ENCODE measurements at places on chromosomes 2 and 18. TPM values are rescaled to one million over a fixed set of nuclear protein-coding genes. Genes with fewer than 3 reads are reported as not detected.

The RFTN2 gene
- polyA plus RNA-seq, result 0.09 TPM

DNA sequence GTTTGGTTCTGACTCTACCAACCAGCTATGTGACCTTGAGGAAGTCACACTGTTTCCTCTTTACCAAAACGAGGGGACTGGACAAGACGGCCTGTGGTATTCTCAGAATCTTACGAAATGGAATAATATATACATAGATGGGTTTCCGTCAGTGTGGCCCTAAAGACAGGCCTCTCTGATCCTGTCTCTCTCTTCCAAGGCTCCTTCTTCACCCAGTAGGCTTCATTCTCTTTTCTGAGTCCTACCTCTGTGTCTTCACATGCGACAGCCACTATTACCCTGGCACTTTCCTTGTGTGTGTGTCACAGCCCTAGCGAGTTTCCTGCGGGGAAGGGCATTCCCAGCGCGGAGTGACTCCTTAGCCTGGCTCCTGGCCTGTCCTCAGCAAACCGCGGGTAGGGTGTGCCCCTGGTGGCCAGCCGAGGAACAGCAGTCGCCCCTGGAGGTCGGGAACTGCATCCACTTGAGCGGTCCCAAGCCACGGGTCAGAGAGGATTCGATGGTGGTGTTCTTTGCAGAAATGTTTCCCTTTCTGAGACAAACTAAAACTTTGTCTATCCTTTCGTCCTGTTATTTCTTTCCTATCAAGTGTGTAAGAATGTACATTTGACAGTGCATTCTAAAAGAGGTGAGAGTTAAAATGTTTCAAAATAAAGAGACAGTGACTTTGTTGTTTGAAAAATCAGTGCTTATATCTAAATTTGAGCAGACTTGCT, 63.3 kb downstream of the RAB31 start:
- no peak overlapping the region for H3K4me3 ChIP-seq
- no peak overlapping the region for H3K27ac ChIP-seq
- H3K27me3 ChIP-seq, result no peaks in the 10 kb centered on the region
- no peak for DNase-seq
- H3K4me1 ChIP-seq, result no peaks in the 10 kb centered on the region

DNA sequence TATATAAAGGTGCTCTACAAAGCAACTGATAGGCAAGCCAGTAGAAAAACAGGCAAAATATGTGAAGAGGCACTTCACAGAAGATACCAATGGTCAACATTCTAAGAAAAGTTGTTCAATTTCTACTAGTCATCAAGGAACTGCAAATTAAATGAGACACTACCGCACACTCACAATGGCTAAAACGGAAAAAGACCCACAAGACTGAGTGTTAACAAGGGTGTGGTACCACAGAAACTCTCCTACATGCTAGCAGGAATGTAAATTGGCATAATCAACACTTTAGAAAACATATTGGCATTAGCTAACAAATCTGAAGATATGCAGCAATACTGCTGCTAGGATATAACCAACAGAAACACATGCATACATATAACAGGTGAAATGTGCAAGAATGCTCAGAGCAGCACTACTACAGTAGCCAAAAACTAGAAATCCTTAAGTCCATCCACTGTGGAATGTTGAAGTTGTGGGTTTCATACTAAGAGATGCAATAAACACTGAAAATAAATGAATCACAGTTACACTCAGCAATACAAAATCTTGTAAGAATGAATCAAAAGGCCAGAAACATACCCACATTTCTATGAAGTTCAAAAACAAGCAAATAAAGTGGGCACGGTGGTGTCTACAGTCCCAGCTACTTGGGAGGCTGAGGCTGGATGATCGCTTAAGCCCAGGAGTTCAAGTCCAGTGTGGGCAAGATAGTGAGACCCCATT, 9.2 kb downstream of the RNU4ATAC start:
- H3K27ac ChIP-seq, result peak overlapping the region; percentile 16
- DNase-seq, result no peak
- H3K27me3 ChIP-seq, result no peaks in the 10 kb centered on the region
- peaks cover 10% of the 10 kb centered on the region for H3K4me1 ChIP-seq

GRCh38 chr18:2087877-2088673, 483.2 kb downstream of the METTL4 start:
- DNase-seq, result no peak
- no peaks in the 10 kb centered on the region for H3K27me3 ChIP-seq
- no peaks in the 10 kb centered on the region for H3K4me1 ChIP-seq
- H3K4me3 ChIP-seq, result no peak overlapping the region

The NCKAP1 gene
- 0.27 TPM for polyA plus RNA-seq

GRCh38 chr2:156363141-156363540, 30.6 kb upstream of the NR4A2 start:
- DNase-seq, result no peak

GRCh38 chr2:66698091-66698490, 263.2 kb downstream of the MEIS1 start:
- no peak for DNase-seq
- H3K27me3 ChIP-seq, result no peaks in the 10 kb centered on the region
- H3K4me3 ChIP-seq, result no peak overlapping the region
- H3K4me1 ChIP-seq, result no peaks in the 10 kb centered on the region
- no peaks in the 10 kb centered on the region for H3K36me3 ChIP-seq
- H3K27ac ChIP-seq, result no peak overlapping the region

DNA sequence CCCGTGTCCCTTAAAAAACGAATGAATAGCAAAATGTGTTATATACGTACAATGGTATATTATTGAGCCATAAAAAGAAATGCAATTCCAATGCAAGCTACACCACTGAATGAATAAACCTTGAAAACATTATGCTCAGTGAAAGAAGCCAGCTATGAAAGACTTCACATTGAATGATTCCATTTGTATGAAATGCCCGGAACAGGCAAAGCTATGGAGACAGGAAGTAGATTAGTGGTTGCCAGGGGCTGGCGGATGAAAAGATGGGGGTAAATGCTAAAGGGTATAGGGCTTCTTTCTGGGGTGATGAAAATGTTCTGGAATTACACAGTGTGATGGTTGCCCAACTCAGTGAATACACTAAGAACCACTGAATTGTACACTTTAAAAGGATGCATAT, 113.3 kb downstream of the NOL10 start:
- H3K4me1 ChIP-seq, result no peaks in the 10 kb centered on the region
- H3K36me3 ChIP-seq, result peaks cover 7% of the 10 kb centered on the region
- DNase-seq, result no peak
- H3K27ac ChIP-seq, result no peak overlapping the region
- no peak overlapping the region for H3K4me3 ChIP-seq

The PAX3 gene
- not detected for polyA plus RNA-seq
